Activated CD4-positive, alpha-beta T cell treated with anti-CD3 and anti-CD28 coated beads for 4 hours (primary cell): ENCODE measurements at places on chromosomes 7 and 10.
A peak's percentile ranks its signal among the peaks of the same experiment; 100 is the strongest.

- no peak for DNase-seq
Observed at GRCh38 chr7:66207540-66207939, 2.4 kb downstream of the TPST1 start.

DNA sequence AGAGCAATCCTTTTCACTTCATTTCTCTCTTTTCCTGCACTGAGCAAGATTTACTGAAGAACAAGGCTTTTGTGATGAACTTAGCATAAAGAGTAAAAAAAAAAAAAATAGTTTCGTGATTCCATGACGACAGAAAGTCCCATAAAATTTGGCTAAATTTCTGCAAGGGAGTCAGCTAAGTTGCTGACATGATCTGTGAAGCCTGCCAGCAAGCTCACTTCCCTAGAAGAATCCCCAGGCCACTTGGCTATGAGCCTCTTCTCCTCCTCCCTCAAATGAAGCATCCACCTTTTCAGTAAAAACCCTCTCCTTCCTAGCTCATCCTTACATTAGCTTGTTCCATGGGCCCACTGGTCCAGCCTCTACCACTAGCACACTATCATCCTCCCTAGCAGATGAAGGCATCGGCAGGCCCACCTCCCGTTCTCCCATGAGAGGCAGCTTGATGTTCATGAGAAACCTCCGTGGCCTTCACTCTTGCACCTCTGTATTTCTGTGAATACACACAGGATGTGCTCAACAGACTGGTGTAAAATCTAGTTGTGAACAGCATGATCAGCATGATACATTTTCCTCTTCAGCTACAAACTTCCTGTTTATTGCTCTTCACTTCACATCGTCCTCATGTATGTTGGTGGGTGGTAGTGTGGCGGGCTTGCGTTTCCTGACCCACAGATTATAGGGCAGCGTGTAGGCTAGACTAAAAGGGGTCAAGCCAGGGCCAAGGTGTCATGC is 30.9 kb downstream of the GIMAP8 start:
- DNase-seq, result no peak

DNA sequence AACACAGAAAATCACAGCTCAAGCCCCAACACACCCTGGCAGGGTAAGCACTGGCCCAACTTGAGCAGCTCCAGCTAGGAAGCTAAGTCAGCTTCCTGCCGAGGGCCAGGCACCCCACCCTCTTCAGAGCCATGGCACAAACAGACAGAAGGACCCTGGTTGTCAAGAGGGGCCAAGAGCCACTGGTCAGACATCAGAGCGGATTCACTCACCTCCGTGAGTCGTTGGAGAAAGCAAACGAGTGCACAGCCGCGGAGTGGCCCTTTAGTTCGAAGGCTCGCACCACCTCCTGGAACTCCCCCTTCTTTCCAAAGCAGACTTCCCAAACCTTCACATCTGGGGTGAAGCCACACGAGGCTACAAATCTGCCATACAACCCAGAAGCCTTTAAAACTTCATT is 7.4 kb downstream of the TBL2 start:
- no peak for DNase-seq

- no peak for DNase-seq
Observed at GRCh38 chr10:50395271-50395670, 144.0 kb upstream of the ASAH2 start.

DNA sequence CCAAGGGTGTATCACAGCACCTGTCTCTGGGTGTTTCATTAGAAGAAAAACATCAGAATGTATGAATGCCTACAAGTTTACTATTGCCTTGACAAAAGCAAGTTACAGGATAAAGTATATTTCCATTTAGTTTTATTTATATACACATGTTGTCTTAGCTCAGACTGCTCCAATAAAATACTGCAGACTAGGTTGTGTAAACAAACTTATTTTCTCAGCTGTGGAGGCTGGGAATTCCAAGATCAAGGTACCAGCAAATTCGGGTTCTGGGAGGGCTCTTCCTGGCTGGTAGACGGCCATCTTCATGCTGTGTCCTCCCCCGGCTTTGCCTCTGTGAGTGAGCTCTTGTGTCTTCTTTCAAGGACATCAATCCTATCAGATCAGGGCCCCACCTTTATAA is 77.1 kb upstream of the UNC5B start:
- no peak for DNase-seq

DNA sequence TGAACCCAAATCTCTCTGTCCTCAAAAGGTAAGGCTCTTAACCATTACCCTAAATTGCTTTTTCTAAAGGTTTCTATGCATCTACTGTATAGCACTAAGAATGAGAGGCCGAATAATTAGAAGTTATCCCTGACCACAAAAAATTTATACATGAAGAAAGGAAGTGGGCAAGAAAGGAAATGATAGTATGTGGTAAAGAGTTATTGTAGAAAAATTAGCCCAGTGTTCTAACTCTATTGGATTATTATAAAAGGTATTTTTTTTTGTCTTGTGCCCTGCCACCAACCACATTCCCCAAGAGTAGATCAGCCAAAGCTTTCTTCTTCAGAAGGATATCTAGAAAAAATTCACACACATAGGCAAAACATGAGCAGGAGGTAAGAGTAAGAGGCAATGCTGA is 45.4 kb downstream of the DKK1 start:
- no peak for DNase-seq

- DNase-seq, result peak; percentile 62
Observed at GRCh38 chr7:3042861-3043489, 692 bp downstream of the CARD11 start.

- no peak for DNase-seq
Observed at GRCh38 chr10:125035136-125035535, 93.2 kb downstream of the ZRANB1 start.

- no peak for DNase-seq
Observed at GRCh38 chr10:79072994-79073645, 4.4 kb downstream of the ZMIZ1 start.

DNA sequence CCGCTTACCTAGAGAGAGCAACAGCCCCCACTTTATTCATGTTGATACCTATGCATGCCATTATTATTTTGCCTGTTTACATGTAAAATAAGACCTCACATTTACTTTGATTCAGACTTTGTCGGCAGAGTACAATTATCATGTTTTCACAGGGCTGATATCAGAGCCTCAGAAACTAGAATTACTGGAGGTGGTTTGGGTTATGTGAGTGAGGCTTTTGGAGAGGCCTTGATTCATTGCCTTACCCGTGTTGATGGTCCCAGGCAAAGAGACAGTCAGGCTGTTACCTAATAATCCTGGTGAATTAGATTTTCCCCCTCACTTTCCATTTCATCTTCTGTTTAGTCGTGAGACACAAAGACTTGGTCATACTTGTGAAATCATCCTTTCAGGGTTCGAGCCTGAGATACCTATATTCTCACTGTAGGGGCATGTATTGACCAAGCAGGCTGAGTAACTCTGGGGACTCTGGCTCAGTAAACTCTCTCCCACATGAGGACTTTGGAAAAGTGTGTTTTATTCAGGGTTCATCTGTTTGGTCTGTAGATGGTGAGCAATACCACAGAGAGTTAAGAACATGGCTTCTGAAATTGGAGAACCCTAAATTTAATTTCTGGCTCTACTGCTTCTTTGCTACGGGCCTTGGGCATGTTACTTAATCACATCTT is 150.9 kb downstream of the CELF2 start:
- peak; percentile 33 for DNase-seq

DNA sequence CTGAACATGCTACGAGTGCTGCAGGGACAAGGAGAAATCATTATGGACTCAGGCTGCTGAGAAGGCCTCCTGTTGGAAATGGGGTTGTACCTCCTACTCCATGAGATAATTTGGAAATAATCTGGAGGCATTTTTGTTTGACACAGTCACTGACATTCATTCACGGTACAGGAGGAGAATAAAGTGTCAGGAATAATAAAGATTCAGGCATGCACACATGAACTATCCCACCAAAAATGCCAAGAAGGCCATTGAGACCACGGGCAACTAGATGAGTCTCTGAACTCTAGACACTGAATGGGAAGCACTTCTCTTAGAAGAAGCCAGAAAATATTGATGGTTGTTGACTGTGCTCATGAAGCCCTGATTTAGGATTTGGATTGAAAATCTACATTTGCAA is 220.9 kb upstream of the HABP2 start:
- no peak for DNase-seq

- no peak for DNase-seq
Observed at GRCh38 chr7:21054427-21055112, 267.9 kb upstream of the SP8 start.

GRCh38 chr7:44063894-44064651 is 1.3 kb downstream of the PGAM2 start:
- DNase-seq, result no peak

DNA sequence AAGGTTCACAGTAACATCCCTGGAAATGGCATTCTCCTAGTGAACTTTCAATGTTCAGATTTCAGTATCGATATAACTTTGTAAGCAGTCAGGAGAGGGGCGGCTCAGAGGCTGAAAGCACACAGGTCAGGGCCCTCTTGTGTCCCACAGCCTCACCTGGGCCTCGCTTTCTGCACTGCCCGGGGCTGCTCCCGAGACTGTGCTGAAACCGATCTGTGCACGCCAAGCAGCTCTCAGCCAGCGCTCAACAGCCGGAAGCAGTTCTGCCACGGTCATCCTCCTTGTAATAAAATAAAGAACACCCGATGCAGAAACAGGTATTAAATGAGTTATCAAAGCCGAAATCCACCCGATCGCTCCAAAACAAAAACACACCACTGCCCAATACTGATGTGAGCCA is 106.0 kb downstream of the DIP2C start:
- DNase-seq, result no peak

- no peak for DNase-seq
Observed at GRCh38 chr7:124532166-124532565, 233.4 kb downstream of the GPR37 start.

GRCh38 chr10:9301554-9301953 is 1247.1 kb downstream of the GATA3 start:
- DNase-seq, result no peak

- DNase-seq, result no peak
Observed at GRCh38 chr10:43360086-43360485, 11.3 kb upstream of the FXYD4 start.
